ENCODE measurements at places on chromosomes 1 and 21. TPM values are rescaled to one million over a fixed set of nuclear protein-coding genes. Genes with fewer than 3 reads are reported as not detected.
A peak's percentile ranks its signal among the peaks of the same experiment; 100 is the strongest.

Gene BMP8A
- 0.19 TPM for total RNA-seq

Gene S100A7
- total RNA-seq: not detected

Gene ZSWIM5
- total RNA-seq: 13.1 TPM

Gene H3-3A
- 1,004 TPM for total RNA-seq

Gene OR2T5
- total RNA-seq: not detected

Gene TRIM45
- 16.6 TPM for total RNA-seq

Gene NBPF20
- 4.7 TPM for total RNA-seq

- peaks cover 26% of the 10 kb centered on the region for H3K4me1 ChIP-seq
- peak overlapping the region; percentile 18 for H3K4me3 ChIP-seq
- no peaks in the 10 kb centered on the region for H3K36me3 ChIP-seq
- peak; percentile 9 for DNase-seq
- no peak overlapping the region for H3K27ac ChIP-seq
Observed at GRCh38 chr1:165352442-165353293, 3.8 kb downstream of the LMX1A start.

DNA sequence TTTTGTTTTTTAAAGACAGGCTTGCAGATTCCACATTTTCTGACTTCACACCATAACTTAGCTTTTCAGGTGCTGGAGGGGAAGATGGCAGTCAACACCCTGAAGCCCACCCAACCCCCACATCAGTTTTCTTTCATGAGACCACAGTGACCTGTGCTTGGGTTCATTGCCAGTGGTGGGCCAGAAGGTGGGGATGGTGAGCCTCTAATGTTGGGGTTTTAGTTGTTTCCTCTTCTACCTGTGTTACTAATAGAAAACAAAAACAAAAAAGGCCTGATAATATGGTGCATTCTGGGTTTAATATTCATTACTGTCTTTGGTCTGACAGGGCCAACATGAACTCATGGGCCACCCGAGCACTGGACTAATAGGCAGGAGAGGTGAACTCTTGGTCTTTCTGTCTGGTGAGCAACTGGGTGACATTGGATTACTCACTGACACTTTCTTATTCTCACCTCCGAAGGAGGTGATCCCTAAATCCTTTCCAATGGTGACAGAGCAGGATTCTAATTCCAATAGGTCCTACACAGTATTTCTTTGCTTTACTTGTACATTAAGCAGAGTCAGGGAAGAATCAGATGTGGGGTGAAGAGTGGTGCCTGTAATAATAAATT lies 132.8 kb downstream of the CLIC6 start:
- DNase-seq: no peak
- H3K4me3 ChIP-seq: no peak overlapping the region
- H3K36me3 ChIP-seq: peaks cover 11% of the 10 kb centered on the region

GRCh38 chr1:52348704-52349300 lies 17.2 kb downstream of the CC2D1B start:
- no peak overlapping the region for H3K27ac ChIP-seq
- DNase-seq: no peak
- peaks cover 14% of the 10 kb centered on the region for H3K36me3 ChIP-seq
- peaks cover 37% of the 10 kb centered on the region for H3K4me1 ChIP-seq
- peak overlapping the region; percentile 32 for H3K4me3 ChIP-seq
- H3K27me3 ChIP-seq: no peaks in the 10 kb centered on the region

DNA sequence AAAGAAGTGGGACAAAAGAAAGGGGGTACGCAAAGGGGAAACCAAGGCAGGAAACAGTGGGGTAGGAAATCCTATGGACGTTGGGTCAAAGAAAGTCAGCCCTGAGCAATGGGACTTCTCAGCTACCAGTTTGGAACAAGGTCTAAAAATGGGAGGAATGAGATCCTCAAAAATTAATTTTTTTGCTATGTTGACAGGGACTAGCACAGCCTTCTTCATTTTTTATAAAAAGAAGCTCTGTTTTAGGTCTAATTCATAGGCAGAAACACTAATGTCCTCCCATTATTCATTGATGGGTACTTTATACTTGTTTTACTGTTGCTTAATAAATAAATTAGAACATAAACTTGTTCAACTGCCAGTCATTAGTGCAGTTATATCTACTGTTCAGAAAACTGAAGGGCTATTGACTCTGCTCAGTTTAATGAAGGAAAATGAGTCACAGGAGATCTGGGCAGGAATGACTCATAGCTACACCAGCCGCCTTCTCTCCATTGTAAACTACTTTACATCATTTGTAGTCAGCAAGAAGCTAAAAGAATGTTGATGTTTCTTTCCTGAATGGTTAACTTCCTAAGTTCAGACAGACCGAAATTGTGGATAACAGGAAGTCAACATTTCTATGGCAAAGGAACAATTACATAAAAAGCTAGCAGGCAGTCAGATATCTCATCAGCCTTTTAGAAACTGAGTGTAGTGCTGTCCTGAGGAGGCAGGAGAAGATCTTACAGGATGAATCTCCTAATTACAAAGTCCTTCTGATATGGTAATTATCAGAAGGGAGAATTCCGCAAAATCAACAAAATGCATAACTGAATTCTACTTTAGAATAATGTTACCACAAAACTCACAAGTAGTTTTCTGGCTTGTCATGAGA lies 356.4 kb upstream of the PKN2 start:
- H3K4me3 ChIP-seq: no peak overlapping the region
- DNase-seq: no peak
- no peaks in the 10 kb centered on the region for H3K27me3 ChIP-seq
- H3K36me3 ChIP-seq: no peaks in the 10 kb centered on the region
- H3K4me1 ChIP-seq: peaks cover 14% of the 10 kb centered on the region

- H3K27ac ChIP-seq: no peak overlapping the region
- H3K36me3 ChIP-seq: no peaks in the 10 kb centered on the region
- H3K4me3 ChIP-seq: no peak overlapping the region
- peaks cover 7% of the 10 kb centered on the region for H3K27me3 ChIP-seq
Observed at GRCh38 chr1:201192261-201192788, 1.7 kb downstream of the IGFN1 start.

DNA sequence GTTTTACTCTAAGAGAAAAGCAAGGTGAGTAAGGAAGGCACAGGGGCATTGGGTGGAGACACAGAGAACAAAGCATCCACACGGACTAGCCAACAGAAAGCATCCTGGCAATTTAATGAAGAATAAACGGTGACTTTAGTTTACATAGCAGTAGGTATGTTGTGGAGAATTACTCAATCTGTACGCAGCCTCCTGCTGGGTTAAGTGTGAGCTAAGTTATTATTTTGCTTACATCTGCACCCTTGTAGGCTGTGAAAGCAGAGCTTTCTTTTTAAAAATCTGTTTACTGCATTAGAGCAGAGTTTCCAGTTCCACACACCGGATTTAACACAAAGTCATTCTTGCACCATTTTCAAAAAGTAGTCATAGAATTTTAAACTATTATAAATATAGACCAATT lies 144.5 kb downstream of the AKT3 start:
- H3K27me3 ChIP-seq: no peaks in the 10 kb centered on the region
- no peak for DNase-seq
- peaks cover 26% of the 10 kb centered on the region for H3K4me1 ChIP-seq
- H3K27ac ChIP-seq: no peak overlapping the region
- no peaks in the 10 kb centered on the region for H3K36me3 ChIP-seq

- peaks cover 15% of the 10 kb centered on the region for H3K4me1 ChIP-seq
- H3K36me3 ChIP-seq: peaks cover 3% of the 10 kb centered on the region
- H3K27me3 ChIP-seq: no peaks in the 10 kb centered on the region
- no peak overlapping the region for H3K4me3 ChIP-seq
- no peak overlapping the region for H3K27ac ChIP-seq
Observed at GRCh38 chr1:42176902-42177519, 12.5 kb upstream of the GUCA2A start.

GRCh38 chr1:17165823-17166222 lies 39.1 kb upstream of the PADI1 start:
- H3K36me3 ChIP-seq: no peaks in the 10 kb centered on the region
- H3K27me3 ChIP-seq: no peaks in the 10 kb centered on the region
- no peak overlapping the region for H3K4me3 ChIP-seq

GRCh38 chr1:246029616-246030015 lies 477.5 kb downstream of the SMYD3 start:
- H3K36me3 ChIP-seq: peaks cover 3% of the 10 kb centered on the region
- no peak overlapping the region for H3K4me3 ChIP-seq
- no peak overlapping the region for H3K27ac ChIP-seq

GRCh38 chr21:35559128-35559828 lies 501.0 kb downstream of the SETD4 start:
- H3K27ac ChIP-seq: no peak overlapping the region
- no peaks in the 10 kb centered on the region for H3K36me3 ChIP-seq
- no peaks in the 10 kb centered on the region for H3K4me1 ChIP-seq

- H3K27ac ChIP-seq: no peak overlapping the region
- no peaks in the 10 kb centered on the region for H3K36me3 ChIP-seq
- H3K4me1 ChIP-seq: peaks cover 35% of the 10 kb centered on the region
- H3K4me3 ChIP-seq: no peak overlapping the region
- DNase-seq: no peak
Observed at GRCh38 chr1:36822648-36823047, 211.7 kb downstream of the GRIK3 start.

DNA sequence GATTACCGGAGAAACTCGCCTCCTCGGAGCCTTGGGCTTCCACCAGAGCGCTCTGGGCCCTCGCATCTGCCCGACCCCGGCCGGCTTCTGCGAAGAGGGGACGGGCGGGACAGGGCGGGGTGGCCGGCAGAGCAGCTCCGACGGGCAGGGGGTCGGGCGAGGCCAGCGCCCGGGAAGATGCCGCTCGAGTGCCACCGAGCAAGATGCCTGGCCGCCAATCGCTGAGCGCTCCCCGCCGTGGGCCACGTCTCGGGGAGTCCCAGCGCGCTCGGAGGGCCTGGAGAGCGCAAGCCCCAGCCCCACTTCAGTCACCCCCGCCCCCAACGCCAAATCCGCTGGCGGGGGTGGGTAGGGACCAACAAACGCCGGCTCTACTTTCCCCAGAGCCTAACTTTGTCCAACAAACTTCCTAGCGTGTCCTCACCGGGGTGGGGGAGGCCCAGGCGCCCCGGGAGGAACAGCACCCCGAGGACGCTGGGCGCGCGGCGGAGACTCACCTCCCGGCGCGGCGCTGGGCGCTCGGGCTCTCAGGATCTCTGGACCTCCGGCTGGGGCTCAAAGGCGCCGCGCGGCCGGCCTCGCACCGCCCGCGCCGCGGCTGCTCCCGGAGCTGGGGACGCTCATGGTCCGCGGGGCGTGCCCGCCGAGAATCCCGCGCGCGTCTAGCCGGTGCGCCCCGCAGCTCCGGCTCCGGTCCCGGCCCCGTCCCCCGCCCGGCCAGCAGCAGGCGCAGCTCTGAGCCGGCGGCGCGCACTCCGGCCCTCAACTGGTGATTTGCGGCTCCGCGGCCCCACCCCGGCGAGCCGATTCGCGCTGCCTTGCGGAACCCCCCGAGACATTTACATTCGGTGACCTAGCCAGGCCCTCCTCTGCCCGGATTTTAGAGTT lies at the start of gene BCAR3:
Gene BCAR3 (minus strand): TSS at position 737 of the 888 bp plus-strand sequence. CDS start 6,907 bp downstream, outside the sequence.
- peak within 1 kb of the TSS; percentile 97 for H3K4me3 ChIP-seq
- peak within 1 kb of the TSS; percentile 95 for H3K27ac ChIP-seq
- peaks cover 13% of the 10 kb centered on the region for H3K36me3 ChIP-seq
- DNase-seq: peak; percentile 60
- H3K27me3 ChIP-seq: no peaks in the 10 kb centered on the region

GRCh38 chr1:98669355-98670296 lies 8.1 kb downstream of the SNX7 start:
- H3K27me3 ChIP-seq: no peaks in the 10 kb centered on the region
- H3K4me3 ChIP-seq: no peak overlapping the region
- no peak overlapping the region for H3K27ac ChIP-seq
- H3K4me1 ChIP-seq: no peaks in the 10 kb centered on the region
- DNase-seq: no peak

Data from neural crest cell (in vitro differentiated cells).